ENCODE measurements at places on chromosomes 11 and 22. TPM values are rescaled to one million over a fixed set of nuclear protein-coding genes. Genes with fewer than 3 reads are reported as not detected.

TNNT3 gene
- total RNA-seq, result not detected

EMID1 gene
- total RNA-seq, result not detected

CCDC116 gene
- total RNA-seq, result 0.22 TPM

GNAZ gene
- 0.43 TPM for total RNA-seq

FOLR1 gene
- total RNA-seq, result not detected

SUSD2 gene
- total RNA-seq, result 0.44 TPM

B4GALNT4 gene
- 1.1 TPM for total RNA-seq

EMSY gene
- 23.2 TPM for total RNA-seq

SCO2 gene
- total RNA-seq, result 4.9 TPM

TESMIN gene
- 0.57 TPM for total RNA-seq

TCP11L1 gene
- total RNA-seq, result 24.9 TPM

MUC2 gene
- not detected for total RNA-seq

SLC5A12 gene
- 4.2 TPM for total RNA-seq

CABP4 gene
- total RNA-seq, result not detected

KRTAP5-7 gene
- not detected for total RNA-seq

MRGPRE gene
- total RNA-seq, result not detected

OR51F1 gene
- total RNA-seq, result not detected

SLC22A8 gene
- not detected for total RNA-seq

TSPAN32 gene
- total RNA-seq, result not detected

SERPIND1 gene
- 0.22 TPM for total RNA-seq

EFCAB6 gene
- total RNA-seq, result 1.1 TPM

KCTD14 gene
- 1.7 TPM for total RNA-seq

CARD10 gene
- total RNA-seq, result 2.8 TPM

NCAM1 gene
- 4.6 TPM for total RNA-seq

CHRM4 gene
- not detected for total RNA-seq

POLR2L gene
- total RNA-seq, result 107 TPM

CDC42EP2 gene
- 56.9 TPM for total RNA-seq

CYB5R2 gene
- total RNA-seq, result 16.4 TPM

SDF2L1 gene
- total RNA-seq, result 29.5 TPM

TOLLIP gene
- 41.1 TPM for total RNA-seq

SCGB1C1 gene
- total RNA-seq, result not detected

LGALS12 gene
- total RNA-seq, result not detected

TLCD5 gene
- total RNA-seq, result 6.6 TPM

CEP164 gene
- total RNA-seq, result 32.6 TPM

SAA2 gene
- total RNA-seq, result not detected

MRGPRX3 gene
- 0.14 TPM for total RNA-seq

Data from placental pericyte (primary cell).